ENCODE measurements at places on chromosomes 4 and X.

- no peak for DNase-seq
Measured at GRCh38 chr4:52919461-52919860, 57.3 kb downstream of the RASL11B start.

- DNase-seq: no peak
Measured at GRCh38 chr4:15729910-15730533, 27.2 kb downstream of the BST1 start.

- DNase-seq: no peak
Measured at GRCh38 chrX:13212191-13212651, 107.6 kb downstream of the ATXN3L start.

GRCh38 chr4:168019019-168019651, 73.2 kb upstream of the ANXA10 start:
- DNase-seq: no peak

GRCh38 chr4:133084421-133084820, 64.7 kb upstream of the PCDH10 start:
- no peak for DNase-seq

- peak; percentile 42 for DNase-seq
Measured at GRCh38 chr4:79078339-79078738, 139.1 kb upstream of the PAQR3 start.

DNA sequence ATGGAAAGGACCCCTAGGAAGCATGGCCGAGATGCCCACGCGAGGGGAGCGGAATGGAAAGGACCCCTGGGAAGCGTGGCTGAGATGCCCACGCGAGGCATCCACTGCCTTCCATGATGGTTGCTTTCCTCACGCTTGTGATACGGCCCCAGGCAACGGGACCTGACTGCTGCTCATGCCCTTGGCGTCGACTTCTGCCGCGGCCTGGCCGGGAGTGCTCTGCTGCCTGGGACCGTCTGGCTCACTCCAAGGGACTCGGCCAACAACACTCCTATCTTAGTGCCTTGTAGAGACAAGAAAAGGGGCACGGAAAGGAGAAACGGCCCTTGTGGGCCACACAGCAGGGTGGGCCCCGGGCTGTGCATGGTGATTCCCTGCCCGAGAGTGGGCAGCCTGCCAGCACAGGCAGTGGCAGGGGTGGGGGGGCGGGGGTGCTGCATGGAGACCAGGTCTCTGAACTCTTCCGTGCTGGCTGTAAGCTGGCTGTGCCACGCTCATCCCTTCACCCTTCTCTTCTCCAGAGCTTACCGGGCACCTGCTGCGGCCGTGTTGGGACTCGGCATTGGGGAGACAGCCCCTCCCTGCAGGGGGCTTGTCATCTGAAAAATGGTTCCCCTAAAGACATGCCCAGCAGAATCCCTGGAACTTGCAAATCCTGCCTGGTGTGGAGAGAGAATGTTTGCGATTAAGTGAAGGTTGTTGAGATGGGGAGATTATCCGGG, 38.6 kb upstream of the HMX1 start:
- DNase-seq: peak; percentile 31

- no peak for DNase-seq
Measured at GRCh38 chrX:118965395-118965794, 9.0 kb upstream of the LONRF3 start.

DNA sequence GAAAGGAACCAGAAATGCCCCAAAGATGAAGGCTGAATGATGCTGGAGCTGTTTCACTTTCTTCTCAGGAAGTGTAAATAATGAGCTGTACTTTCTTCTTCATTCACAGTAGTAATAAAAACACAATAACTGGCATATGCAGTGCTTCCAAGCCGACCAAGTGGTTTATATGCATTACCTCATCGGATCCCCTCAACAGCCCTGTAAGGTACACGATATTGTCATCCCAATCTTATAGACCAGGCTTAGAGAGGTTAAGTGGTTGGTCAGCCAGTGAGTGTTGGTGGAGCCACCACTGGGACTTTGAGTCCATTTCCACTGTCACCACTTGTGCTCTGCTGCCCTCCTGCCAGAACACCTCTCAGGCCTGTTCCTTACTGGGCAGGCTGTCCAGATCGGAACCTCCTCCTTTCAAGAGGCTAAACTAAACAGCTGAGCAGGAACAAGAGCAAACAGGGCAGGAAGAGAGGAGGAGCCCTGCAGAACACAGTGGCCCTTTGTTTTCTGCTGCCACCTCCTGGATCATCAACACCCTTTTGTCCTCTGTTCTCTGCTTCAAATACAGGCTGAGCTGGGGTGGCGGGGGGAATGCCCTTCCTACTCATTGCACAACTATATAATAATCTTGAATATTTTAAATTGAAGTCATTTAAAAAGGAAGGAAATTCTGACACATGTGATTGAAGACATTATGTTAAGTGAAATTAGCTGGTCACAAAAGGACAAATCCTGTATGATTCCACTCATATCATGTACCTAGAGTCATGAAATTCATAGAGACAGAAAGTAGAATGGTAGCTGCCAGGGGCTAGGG, 112.5 kb upstream of the ATP6AP2 start:
- peak; percentile 52 for DNase-seq

GRCh38 chr4:54493862-54494261, 163.9 kb upstream of the KIT start:
- DNase-seq: no peak

GRCh38 chrX:125505207-125505606, 185.5 kb downstream of the TEX13C start:
- no peak for DNase-seq

DNA sequence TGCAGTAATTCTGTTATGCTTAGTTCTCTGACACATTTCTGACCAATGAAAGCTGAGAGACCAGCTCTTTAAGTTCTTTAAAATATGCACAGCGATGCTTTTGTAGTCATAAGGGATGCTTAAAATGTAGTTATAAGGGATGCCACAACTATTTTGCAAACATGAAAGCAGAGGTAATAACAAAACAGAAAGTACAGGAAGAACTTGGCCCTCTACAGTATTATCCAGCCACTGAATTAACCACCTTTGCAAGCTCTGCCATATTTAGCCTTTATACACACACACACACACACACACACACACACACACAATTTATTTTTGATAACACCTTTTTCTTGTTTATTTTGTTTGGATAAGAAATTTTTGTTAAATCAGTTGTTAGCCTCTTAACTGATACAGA, 590.0 kb downstream of the FAT4 start:
- DNase-seq: no peak

DNA sequence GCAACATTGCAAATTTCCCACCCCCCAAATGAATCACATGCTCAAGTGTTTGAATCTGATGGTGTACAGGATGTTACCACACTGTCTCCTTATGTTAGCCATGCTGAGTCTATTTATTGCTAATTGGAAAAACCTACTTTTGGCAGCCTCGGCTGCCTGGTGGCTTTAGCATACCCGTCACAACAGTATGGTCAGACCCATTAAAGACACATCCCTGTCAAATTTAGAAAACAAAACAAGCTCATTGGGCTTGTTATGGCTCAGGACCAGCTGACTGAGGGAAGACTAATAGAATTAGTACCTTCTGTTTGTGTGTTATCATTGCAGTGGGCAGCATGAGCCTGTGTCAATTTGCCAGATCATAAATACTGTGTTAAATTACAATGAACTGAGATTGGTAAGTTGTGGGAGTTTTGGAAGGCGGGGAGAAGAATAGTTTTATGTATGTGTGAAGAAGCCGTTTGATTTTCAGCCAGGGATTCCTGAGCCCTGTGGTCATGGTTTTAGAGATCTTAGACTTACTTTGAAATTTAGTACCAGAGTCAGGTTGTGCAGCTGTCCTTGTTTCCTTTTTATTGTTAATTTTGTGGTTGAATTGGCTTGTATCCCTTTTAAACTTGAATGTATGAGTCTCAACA, 66.8 kb downstream of the POLA1 start:
- no peak for DNase-seq

DNA sequence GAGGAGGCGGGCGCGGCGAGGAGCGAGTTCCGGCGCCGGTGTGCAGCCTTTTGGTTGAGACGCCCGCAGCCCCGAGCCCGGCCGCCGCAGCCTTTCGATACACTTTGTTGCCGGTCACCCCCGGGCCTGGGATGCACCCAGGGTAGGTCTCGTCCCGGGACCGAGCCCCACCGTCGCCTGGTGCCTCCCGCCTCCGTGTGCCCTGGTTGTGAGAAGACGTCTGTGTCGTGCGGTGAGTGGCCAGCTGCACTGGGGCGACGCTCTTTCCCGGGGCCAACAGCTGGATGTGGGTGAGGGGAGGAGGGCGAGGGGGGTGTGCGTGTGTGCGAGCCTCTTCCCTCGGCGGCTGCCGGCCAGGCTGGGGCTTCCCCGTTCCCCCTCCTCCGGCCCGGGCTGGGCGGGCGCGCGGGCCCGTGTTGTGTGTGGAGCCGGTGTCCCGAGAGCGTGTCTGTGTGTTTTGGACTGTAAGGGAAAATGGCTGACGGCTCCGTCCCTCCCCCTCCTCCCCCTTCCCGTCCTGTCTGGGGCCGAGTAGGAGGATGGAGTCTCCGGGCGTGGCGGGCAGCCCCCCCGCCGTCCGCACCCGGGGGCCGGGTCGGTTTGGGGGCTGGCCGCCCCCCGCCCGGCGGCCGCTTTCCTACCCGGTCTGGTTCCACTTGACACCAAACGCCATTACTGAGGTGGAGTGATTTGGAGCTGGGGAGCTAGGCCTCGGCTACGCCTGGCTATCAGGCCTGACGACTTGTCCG, 807 bp downstream of the USP9X start:
- DNase-seq: peak; percentile 66

DNA sequence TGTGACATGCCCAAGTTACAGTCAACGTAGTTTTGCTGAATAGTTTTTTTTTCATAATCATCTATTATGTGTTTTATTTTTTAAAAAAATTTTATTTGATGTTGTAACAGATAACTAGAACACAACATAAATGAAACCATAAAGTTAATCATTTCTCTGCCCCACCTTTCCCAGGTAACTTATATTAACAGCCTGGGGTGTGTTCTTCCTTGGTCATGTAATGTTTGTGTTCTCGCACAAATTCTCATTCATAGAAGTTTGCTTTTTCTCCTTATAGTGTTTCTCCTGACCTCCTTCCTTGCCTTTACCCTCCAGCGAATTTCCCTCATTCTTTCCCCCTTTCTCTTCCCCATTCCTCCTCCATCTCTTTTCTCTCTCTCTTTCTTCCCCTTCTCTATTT, 214.8 kb downstream of the SOWAHB start:
- DNase-seq: no peak

GRCh38 chr4:121977251-121978171, 25.7 kb upstream of the TRPC3 start:
- DNase-seq: no peak

GRCh38 chrX:150408007-150408406, 44.9 kb downstream of the MAMLD1 start:
- DNase-seq: no peak

DNA sequence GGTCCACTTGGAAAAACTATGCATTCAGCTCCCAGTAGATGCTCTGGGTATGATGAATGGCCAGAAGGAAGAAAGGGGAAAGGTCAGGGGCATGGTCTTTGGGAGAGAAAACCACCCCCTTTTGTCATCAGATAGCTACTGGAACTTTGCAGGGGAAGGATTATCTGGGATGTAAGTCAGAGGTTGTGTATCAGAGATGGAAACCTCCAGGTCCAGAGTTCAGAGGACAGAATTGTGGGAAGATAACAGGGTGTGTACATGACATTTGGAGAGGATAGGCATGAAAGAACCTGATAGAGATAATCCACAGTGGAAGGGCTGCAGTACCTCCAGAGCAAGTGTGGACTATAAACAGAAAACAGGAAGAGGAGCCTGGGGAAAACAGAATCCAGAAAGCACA, 262.7 kb downstream of the SPRY1 start:
- no peak for DNase-seq

DNA sequence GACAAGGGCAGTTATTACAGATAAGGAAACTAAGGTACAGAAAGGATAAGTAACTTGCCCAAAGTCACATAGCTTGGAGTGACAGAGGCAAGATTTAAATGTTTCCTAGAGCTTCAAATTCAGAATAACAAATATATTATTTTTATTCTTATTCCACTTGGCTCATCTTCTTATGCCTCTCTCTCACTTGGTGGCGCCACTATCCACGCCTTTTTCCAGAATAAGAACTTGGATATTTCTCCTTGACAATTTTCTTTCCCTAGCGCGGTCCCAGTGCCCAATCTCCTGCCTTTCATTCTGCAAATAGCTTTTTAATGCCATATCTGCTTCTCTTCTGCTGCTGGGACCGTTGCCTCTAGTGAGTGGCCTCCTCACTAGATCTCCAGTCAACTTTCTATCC, 78.5 kb downstream of the MSN start:
- DNase-seq: no peak

DNA sequence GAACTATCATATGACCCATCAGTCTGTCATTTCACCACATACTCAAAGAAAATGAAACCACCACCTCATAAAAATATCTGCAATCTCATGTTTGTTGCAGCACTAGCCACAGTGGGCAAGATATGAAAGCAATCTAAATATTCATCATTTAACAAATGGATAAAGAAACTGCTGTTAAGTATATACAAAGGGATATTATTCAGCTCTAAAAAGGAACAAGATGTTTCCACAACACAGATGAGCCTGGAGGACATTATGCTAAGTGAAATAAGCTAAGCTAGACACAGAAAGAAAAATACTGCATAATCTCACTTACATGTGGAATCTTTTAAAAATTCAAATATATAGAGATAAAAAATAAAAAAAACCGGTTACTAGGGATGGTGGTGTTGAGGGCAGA, 108.2 kb upstream of the BRWD3 start:
- no peak for DNase-seq

- no peak for DNase-seq
Measured at GRCh38 chr4:70471897-70472296, at the start of gene MUC7. MUC7 (plus strand) TSS chr4:70472197; CDS start chr4:70474022, 1,825 bp downstream.

- no peak for DNase-seq
Measured at GRCh38 chr4:120731561-120731960, 191.0 kb downstream of the PRDM5 start.

- DNase-seq: no peak
Measured at GRCh38 chrX:101206471-101206870, 13.1 kb upstream of the DRP2 start.

GRCh38 chr4:38733663-38734062, 49.1 kb downstream of the TLR10 start:
- no peak for DNase-seq

DNA sequence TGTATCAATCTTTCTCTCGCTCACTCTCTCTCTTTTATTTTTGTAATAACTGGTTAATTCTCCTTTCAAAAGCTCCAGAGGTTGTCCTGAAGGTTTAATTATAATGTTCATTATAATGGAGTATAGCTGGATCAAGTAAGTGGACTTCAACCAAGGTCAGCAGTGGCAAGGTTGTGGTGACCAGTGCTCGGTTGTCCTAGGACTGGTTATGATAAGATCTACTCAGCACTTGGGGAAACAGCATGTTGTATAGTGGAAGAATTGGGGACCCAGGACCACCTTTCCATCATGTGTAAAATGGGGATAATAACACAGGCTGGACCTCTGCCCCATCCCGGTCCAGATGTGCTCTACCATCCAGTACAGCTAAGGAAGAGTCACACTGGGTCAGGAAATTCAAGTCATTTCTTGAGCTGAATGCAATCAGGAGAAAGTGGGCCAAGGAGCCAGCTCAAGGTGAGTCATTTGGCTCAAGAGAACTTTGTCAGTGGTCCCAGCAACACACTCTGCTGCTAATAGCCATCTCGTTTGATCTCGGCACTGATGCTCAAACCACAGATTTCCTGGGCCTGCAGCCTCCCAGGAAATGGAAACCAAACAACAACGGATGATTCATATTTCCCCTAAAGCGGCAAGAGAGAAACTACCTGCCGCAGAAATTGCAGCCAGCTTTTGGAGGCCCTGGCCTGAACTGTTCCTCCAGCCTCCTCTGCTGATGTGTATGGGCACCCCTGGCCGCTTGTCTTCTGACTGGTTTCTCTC, 123.6 kb upstream of the RBPJ start:
- no peak for DNase-seq

GRCh38 chrX:153952373-153953026, 8.1 kb upstream of the RENBP start:
- no peak for DNase-seq
